ENCODE measurements at places on chromosomes 1 and 21. TPM values are rescaled to one million over a fixed set of nuclear protein-coding genes. Genes with fewer than 3 reads are reported as not detected.

The OR2T11 gene
- total RNA-seq: 0.11 TPM

The SLC6A9 gene
- total RNA-seq: 1.1 TPM

DNA sequence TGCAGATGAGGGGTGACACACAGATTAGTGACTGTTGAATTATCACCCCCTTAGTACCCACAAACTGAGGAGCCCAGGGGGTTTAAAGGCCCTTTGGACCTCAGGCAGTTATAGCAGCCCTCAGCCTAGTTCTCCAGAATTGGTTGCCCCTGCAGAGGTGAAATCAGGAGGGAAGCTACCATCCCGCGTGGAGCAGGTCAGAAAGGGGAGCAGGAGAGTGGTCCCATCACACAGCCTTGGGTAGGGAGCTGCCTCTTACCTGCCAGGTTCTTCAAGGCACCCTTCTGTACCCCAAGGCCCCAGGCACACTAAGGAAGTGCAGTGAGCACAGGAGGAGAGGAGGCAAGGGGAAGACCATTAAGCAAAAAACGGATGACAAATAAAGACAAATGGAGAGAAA lies 121.2 kb upstream of the TNR start:
- no peak for DNase-seq

GRCh38 chr1:30706528-30706927 lies 16.9 kb downstream of the MATN1 start:
- no peak for DNase-seq

All from ovary (tissue), 10 donors.